ENCODE measurements at places on chromosomes 1 and 21.

- DNase-seq, result no peak
These were observed 174.3 kb downstream of the SETD4 start for GRCh38 chr21:35885942-35886541.

DNA sequence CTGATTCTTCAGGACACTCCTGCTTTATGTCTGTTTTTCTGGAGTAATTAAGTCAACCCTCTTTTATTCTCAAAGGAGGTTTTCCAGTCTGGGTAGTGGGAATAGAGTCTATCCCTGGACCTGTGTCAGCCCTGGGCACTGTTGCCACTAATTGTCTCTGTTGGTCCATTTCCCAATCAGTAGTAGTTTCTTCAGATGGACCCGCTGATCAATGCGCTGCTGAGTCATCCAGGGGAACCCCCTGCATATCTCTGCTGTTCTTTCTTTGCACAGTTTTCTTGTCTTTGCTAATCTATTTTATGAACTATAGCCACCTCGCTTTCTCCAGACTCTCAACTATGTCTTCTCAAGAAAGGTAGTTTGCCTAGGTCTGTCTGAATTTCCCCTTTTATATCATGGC is 82.5 kb downstream of the TNNI3K start:
- DNase-seq, result no peak

DNA sequence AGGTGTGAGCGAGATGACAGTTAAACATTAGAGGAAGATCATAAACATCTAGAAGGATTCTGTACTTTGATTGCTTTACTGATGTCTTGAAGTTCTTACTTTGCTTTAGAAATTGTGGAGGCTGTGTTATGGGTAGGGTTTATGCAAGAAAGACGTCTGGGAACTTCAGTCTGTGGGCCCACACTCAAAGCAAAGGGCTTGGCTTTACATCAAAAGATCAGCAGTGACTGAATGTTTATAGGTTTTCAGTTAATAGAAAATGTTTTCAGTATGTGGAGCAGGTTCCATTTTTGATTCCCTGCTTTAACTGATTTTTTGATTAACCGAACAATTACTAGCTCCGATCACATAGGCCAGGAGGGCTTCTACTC is 31.9 kb downstream of the PEX14 start:
- DNase-seq, result no peak

- DNase-seq, result no peak
These were observed 9.7 kb downstream of the EIF3I start for GRCh38 chr1:32231843-32232432.

DNA sequence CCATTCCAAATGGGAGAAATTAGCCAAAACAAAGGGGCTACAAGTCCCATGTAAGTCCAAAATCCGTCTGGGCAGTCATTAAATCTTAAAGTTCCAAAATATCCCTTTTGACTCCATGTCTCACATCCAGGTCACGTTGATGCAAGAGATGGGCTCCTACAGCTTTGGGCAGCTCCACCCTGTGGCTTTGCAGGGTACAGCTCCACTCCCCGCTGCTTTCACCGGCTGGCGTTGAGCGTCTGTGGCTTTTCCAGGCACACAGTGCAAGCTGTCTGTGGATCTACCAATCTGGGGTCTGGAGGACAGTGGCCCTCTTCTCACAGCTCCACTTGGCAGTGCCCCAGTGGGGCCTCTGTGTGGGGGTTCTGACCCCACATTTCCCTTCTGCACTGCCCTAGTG is 130.2 kb downstream of the TPR start:
- DNase-seq, result no peak

GRCh38 chr1:186708694-186709097 is 28.5 kb upstream of the PTGS2 start:
- DNase-seq, result no peak

DNA sequence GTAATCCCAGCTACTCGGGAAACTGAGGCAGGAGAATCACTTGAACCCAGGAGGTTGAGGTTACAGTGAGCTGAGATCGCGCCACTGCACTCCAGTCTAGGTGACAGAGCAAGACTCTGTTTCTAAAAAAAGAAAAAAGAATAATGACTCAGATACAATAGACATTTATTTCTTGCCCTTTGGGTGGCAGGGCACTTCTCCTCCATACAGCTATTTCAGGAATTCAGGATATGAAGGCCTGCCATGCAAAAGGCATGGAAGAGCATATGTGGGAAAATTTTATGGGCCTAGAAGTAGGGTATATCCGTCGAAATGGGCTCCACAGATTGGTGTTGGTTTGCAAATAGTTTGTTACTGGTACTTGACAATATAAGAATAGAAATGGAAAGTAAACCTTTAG is 20.2 kb upstream of the POGZ start:
- no peak for DNase-seq

DNA sequence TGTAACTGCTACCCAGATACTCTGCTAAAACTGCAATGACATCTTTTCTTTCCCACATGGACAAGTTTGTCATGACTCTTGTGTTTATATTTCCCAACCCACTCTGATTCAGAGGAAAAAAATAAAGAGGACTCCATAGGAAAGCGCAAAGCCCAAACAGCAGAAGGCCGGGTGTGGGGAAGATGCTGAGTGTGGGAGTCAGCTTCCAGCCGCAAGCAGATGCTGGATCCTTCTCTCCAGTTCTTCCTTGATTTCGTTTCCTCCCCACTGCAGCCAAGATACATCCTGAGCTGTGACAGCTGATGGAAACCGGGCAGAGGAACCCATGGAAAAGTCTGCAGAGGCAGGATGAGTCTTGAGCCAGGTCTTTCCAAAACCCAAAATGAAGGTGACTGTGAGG is 498.2 kb downstream of the PLPP3 start:
- no peak for DNase-seq

DNA sequence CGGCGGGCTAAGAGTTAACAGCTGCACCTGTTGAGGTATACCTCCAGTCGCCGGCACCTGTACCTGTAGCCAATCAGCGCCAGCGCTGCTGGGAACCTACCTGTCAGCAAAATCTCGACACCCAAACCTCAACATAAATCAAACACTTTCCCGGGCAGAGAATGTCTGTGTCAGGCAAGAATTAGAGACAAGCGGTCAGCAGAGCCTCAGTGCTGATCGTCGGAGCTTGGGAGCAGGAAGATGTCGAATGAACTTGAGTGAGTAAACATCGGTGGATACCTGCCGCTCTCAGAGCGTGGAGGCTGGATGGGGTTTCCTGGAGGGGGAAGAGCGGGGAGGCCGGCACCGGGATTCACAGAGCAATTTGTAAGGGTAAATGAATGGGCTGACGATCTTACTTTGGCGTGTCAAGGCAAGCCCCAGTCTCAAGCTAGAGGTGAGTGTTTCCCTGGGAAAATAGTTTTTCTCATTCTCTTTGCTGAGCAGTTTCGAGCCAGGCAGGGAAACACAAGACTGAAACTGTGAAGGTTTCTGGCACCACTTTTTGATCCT is at the start of gene GRHL3:
TSS of gene GRHL3 (plus strand) at position 46 of the 552 bp plus-strand sequence. CDS start at position 241, 195 bp downstream.
- no peak for DNase-seq

- no peak for DNase-seq
These were observed 42.2 kb upstream of the TRABD2B start for GRCh38 chr1:48039088-48040054.

GRCh38 chr1:18880585-18880984 is 21.1 kb upstream of the TAS1R2 start:
- DNase-seq, result no peak

GRCh38 chr1:171467626-171468025 is 17.7 kb upstream of the PRRC2C start:
- DNase-seq, result no peak

DNA sequence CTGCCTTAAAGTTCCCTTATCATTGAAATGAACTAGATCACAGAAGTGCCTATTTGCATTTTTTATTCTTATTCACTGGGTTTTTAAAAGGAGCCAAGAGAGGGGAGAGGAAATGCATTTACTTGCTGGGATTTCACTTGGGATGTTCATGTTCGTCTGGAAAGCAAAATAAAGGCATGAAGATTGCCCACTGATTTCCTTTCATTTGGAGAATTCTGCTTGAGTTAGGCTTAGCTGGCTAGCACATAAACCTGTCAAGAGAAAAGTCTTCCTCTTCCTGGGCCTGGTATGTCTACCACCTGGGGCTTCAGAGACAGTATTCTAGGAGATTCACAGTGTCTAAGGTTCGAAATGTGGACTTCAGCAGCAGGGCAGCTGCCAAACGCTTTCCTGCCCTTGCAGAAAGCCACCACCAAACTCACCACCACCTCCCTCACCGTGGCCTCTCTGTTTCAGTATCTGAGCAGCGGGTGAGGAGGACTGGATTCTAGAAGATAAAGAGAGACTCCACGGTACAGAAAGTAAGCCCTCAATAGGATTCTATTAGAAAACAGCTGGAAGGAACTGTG is 44.5 kb downstream of the HIVEP3 start:
- DNase-seq, result no peak

DNA sequence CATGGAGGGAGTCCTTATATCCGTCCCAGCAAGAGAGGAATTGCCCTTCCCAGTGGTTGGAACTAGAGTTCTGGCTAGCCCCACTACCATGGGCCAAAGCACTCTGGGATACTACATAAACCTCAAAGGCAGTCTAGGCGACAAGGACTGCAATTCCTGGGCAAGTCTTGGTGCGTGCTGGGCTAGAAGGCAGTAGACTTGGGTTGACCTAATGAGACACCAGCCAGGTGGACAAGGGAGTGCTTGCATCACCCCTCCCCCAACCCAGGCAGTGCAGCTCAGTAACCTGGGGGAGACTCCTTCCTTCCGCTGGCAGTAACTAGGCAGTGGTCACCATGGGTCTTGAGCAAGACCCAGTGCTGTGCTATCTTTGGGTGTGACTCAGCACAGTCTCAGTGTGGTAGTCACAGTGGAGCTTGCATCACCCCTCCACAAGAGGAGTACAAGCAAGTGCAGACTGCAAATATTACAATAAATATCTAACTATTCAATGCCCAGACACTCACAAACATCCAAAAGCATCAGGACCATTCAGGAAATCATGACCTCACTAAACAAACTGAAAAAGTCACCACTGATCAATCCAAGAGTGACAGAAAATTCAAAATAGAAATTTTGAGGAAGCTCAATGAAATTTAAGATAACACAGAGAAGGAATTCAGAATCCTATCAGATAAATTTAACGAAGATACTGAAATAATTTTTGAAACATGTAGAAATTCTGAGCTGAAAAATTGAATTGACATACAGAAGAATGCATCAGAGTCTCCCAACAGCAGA is 84.7 kb upstream of the LYPLAL1 start:
- DNase-seq, result no peak

GRCh38 chr1:212718499-212718898 is 18.9 kb upstream of the BATF3 start:
- DNase-seq, result no peak

- no peak for DNase-seq
These were observed 104.6 kb downstream of the NEGR1 start for GRCh38 chr1:72177711-72178110.

DNA sequence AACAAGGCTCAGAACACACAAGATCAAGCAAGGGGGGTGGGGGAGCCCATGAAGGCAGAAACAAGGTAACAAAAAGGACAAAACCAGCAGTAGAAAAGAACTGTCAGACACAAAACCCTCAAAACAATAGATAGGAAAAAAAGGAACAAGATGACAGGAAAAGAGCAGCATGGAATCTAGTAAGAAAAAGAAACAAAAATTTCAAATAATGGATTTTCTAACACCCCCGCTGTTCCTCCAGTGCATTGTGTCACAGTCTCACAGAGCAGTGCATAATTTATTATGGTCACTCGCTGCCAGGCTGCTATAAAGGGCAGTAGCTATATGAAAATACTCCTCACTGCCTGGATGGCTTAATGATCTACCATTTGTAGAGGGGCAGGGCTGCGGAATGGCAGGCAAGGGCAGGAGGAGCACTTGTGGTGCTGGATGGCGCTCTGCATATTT is 567.9 kb downstream of the DPYD start:
- no peak for DNase-seq

DNA sequence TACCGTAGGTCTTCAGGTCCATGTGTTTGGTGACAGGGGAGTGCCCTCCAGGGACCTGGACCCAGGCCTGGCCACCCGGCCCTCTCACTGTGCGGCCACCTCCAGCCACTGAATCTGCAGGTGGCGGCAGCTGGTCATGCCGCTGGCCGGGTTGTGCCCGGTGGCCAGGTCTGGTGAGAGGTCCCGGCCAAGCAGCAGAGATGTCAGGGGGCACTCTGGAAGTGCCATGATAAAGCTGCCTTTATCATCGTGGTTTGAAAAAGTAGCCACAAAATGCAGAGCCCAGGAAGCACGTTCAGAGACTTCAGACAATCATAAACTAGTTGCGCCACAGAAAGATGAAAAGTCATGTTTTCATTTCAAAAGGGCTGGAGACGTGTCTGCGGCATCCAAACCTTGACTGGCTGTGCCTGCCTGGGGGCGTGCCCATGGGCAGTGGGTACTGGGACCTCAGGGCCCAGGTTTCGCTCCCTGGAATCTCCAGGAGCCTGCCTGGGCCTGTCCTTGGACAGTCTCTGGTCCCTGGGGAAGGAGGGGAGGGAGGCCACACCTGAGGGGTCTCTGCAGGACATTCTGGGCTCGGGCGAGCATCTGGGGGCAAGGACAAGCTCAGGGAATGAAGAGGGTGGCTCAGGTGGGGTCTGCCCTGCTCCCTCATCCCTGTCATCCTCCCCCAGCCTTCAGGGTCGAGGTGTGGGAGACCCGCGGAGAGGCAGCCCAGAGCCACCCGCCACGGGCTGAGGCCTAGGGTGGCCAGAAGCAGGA is 44.9 kb downstream of the COL18A1 start:
- DNase-seq, result no peak

GRCh38 chr1:229023651-229024300 is 247.1 kb upstream of the RAB4A start:
- no peak for DNase-seq

DNA sequence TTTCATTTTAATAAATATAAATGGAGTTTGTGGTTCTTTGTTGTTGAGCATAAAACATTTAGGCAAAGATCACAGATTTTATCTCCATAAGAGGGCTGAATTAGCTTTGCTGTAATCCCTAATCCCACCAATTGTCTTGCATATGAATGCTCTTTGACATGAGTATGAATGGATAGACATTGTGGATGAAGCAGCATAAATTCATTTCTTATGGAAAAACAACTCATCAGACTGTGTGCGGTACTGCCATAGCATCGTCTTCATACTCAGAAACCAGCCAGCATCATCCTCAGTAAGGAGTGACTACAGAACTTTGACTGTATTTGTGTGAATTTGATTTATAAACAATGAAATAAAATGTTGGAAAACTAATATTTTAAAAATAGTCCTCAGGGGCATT is 19.6 kb downstream of the SON start:
- no peak for DNase-seq

- DNase-seq, result no peak
These were observed 180.8 kb downstream of the TPR start for GRCh38 chr1:186194107-186194756.

GRCh38 chr1:58763214-58763613 is 20.6 kb downstream of the JUN start:
- DNase-seq, result no peak

DNA sequence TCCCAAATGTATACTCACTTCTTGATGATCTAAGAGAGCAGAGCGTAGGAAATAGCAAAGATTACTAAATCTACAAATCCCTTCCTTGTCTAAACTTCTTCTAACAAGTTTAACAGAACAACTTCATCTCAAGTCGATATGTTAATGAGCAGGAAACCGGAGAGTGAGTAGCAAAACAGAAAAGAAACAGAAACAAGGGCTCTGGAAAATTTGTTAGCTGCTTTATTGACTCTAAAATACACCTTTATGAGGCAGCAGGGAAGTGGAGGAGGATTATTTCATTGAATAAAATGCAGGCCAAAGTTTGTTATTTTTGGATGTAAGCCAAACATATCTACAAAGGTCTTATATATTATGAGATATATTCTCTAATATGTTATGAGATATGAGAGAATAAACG is 192.4 kb downstream of the LRRIQ3 start:
- DNase-seq, result no peak

- no peak for DNase-seq
These were observed 70.3 kb upstream of the CAMK1G start for GRCh38 chr1:209513226-209513625.

Measured in thymus (tissue), 14 donors.